ENCODE measurements at places on chromosomes 1 and 21. TPM values are rescaled to one million over a fixed set of nuclear protein-coding genes. Genes with fewer than 3 reads are reported as not detected.

GRCh38 chr1:207064561-207064960, 11.5 kb downstream of the PFKFB2 start:
- DNase-seq, result no peak

DNA sequence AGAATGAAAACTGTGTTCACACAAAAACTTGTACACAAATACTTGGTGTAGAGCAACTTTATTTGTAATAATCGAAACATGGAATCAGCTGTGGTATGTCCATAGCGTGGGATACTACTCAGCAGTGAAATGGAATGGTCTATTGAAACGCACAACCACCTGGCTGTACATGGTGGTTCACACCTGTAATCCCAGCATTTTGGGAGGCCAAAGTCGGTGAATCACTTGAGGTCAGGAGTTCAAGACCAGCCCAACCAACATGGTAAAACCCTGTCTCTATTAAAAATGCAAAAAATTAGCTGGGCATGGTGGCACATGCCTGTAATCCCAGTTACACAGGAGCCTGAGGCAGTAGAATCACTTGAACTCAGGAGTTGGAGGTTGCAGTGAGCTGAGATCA, 356.8 kb downstream of the RYR2 start:
- DNase-seq, result no peak

GRCh38 chr1:218468711-218469110, 123.6 kb downstream of the TGFB2 start:
- no peak for DNase-seq

DNA sequence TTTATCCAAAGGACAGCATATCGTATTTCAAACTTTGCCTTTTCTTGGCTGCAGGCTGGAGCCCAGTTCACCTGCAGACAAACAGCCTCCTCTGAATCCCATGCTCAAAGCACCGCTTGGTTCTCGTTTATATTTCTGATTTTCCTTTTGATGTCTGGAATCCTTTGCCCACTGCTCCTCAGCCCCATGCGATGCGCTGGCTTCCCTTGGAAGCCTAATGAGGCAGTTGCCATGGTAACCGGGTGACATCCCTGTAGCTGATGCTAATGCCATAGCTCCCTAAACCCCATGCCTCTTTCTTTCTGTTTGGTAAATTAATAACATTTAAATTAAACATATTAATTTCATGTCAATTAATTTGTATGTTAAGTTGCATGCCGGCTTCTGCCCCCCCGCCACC, 327.1 kb downstream of the PRDM2 start:
- DNase-seq, result no peak

DNA sequence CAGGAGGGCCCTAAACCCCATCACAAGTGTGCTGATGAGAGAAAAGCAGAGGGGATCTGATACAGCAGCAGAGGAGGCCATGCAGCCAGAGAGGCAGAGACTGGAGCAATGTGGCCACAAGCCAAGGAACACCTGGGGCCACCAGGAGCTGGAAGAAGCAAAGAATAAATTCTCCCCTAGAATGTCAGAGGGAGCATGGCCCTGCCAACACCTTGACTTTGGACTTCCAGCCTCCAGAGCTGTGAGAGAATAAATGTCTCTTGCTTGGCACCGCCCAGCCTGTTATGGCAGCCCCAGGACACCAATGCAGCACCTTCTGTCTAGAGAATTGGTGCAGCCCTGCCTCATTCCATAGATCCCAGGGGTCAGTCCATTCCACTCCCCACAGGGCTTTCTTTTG, 25.3 kb downstream of the UBASH3A start:
- no peak for DNase-seq

- DNase-seq, result no peak
These were observed 323.1 kb upstream of the ADAMTS5 start for GRCh38 chr21:27290028-27290427.

GRCh38 chr1:150493175-150493574, 6.0 kb downstream of the TARS2 start:
- no peak for DNase-seq

GRCh38 chr1:110307239-110307974, 31.8 kb upstream of the RBM15 start:
- DNase-seq, result no peak

DNA sequence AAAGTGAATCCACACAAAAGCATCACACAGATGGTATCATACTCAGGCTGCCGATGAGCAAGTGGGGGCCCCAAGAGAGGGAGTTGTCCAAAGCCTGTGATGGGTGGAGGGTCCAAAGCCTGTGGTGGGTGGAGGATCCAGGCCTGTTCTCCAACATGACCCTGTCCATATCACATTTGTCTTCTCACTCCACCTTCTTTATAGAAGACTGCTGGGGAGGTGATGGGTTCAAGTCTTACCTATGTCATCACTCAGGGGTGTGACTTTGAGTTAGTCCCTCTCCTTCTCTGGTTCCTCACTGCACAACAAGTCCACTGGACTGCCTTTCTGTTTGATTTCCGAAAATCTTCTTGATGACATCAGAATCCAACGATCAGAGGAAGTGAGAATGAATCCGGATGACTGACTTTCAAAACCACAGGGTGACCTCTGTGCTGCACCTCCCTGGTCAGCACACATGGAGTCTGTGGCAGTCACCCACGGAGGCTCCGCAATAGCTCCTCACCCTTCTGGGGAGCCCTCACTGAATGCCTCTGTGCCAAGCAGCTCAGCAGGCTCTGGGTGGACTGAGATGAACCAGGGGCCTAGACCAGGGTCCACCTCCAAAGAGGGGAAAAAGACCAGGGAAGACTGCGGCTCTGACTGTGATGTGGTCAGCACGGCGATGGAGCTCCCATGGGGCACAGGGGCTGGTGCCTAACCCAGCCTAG, 166.8 kb downstream of the HIVEP3 start:
- DNase-seq, result no peak

KCNK1 gene
- total RNA-seq, result 0.99 TPM

CACHD1 gene
- 0.22 TPM for total RNA-seq

ECE1 gene
- total RNA-seq, result 140 TPM

GJB5 gene
- total RNA-seq, result not detected

PLA2G2C gene
- total RNA-seq, result not detected

LY9 gene
- 105 TPM for total RNA-seq

PCP4L1 gene
- total RNA-seq, result not detected

DNASE2B gene
- not detected for total RNA-seq

Measured in CD4-positive, CD25-positive, alpha-beta regulatory T cell (primary cell).